ENCODE measurements at places on chromosomes 2 and 18.

- no peak for DNase-seq
Measured at GRCh38 chr18:63681449-63682340, 20.0 kb upstream of the SERPINB3 start.

DNA sequence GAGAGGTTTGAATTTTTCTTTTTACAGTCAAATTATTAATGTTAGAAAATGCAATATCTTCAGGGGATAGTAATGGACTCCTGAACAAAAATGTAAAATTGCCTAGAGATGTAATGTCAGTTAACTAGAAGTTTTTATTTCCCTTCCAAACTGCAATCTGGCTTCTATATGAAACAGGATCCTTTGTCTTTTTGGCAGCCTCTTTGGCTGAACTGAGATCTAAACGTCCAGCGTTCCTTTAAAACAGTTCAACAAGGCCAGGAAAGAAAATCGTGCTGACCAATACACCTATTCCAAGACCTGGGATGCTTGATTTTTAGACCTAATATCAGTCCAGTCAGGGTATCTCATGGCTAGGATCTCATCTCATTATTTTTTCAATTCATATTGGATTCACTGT lies 245.5 kb downstream of the FIGN start:
- no peak for DNase-seq

- DNase-seq: peak; percentile 7
Measured at GRCh38 chr2:160208655-160209515, 8.8 kb upstream of the ITGB6 start.

DNA sequence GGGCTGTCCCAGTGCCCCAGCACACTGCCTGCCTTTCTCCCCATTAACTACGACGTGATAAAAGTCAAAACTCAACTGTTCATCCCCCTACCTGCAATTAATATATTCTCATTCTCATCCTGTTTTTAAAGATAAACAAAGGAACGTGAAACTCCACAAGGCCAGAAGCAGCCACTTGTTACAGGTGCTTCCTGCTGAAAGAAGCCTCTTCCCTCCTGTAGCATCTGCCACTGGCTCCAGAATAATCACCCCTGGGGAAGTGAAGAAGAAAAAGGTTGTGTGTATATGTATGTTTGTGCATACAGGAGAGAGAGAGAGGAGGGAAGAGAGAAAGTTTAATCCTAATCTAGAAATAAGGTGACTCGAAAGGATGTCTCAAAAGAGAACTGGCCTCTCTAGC lies 27.1 kb downstream of the KIAA2012 start:
- no peak for DNase-seq

GRCh38 chr2:24492421-24493279 lies 1.6 kb downstream of the NCOA1 start:
- DNase-seq: peak; percentile 36

- no peak for DNase-seq
Measured at GRCh38 chr2:221962186-221962585, 336.6 kb downstream of the PAX3 start.

DNA sequence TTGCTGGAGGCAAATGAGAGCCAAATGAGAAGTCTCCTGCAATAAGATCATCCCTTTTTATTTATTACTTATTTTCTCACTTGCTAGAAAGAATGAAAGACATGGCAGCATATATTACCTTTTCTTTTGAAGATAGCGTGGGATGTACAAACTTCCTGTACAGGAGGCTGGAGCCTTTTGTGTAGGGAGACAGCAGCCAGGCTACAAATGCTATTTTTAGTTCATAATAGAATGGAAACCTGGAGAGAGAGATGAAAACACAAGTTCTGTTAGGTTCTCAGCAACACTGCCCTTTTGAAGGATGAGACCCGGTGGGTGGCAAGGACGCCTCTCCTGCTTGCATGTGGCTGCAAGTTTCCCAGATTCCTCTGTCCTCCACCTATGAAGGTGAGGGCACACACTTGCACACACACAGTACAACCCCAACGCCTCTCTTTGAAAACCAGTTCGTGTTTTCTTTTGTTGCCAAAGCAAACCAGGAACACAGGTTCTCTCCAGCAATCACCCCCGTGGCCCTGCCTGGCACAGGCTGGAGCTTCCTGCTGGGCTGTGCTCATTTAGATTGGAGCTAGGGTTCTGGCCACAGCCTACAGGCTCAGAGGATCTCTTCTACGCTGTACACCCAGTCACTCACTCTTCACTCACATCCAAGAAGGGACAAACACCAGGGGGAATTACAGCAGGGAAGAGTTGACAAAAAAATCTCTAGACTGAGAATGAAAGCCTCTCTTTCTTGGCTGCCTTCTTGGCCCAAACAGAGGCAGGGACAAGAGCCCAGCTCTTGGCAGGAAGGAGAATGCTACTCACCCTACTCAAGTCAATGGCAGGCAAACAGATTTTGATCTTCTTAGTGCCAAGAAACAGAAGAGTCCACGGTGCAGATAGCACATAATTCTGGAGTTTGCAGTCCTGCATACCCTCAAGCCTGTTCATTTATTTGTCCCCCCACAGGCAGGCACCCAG lies 55.6 kb downstream of the MRPL35 start:
- DNase-seq: peak; percentile 83

- no peak for DNase-seq
Measured at GRCh38 chr18:26642440-26643348, 94.3 kb upstream of the KCTD1 start.

DNA sequence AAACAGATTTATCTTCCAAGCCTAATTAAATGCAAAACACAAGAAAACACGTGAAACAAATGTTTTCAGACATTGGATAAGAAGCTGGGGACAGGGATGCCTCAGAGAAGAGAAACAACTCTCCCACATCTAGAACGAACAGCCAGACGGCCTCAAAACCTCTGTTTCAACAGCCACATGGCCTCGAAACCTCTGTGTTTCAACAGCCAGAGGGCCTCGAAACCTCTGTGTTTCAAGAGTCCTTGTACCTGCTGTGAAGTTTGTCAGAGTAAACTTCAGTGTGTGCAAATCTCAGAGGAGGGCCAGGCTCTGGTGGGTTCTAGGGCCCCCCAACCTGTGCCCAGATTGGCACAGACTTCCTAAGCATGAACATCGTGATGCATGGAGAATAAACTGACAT lies 43.3 kb upstream of the NFATC1 start:
- no peak for DNase-seq

GRCh38 chr2:69774984-69775982 lies 33.3 kb downstream of the ANXA4 start:
- no peak for DNase-seq

DNA sequence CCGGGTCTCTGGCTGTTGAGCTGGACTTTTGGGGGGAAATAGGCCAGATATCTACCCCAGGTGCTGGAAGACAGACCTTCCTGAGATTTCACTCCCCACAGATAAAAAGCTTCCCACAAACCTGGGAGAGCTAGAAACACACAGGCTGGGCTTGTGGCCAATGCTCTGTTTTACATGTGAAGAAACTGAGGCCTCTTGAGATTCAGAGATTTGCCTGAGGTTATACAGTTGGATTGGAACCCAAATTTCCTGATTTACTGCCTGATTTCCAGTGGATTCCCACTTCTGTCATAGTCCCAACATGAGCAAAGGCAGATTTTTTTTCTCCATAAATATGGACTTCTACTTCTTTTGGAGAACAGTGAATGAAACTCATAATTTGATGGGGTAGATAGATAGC lies 360.2 kb downstream of the SETBP1 start:
- no peak for DNase-seq

DNA sequence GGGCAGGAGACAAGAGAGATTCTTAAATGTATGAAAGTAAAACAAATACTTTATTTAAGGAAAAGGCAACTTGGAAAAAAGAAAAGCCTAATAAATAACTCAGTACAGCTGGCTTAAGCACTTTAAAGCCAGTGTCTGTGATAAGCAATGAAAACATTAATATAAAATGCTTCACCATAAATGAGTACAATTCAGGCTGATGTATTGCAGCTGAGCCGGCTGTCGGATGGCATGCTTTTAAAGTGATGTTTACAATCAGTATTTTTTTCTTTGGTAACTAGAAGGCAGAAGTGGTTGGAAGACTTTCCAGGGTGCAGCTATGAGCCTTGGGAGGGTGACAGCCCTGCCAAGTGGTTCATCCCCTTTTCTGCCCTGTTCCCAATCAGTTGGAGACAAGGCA lies 58.7 kb upstream of the CELF4 start:
- DNase-seq: no peak

- DNase-seq: peak; percentile 15
Measured at GRCh38 chr2:145593991-145594614, 1074.2 kb upstream of the ZEB2 start.

DNA sequence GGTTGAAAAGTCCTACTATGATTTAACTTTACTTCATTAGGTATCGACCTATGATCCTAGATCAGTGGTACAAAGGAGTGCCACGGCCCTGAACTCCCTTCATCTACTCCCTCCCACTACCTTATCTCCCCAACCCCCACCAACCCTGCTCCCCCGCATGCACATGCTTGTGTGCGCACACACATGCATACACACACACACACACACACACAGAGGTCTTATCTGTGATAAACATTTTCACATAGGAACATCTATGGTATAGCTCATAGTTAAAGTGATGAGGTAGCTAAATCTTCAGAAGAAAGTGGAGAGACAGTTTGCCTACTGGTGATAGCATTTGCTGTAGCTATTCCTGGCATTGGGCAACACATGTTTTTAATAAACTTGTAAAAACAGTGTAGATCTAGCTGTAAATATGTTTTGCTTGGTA lies 471.3 kb downstream of the ZEB2 start:
- DNase-seq: no peak

DNA sequence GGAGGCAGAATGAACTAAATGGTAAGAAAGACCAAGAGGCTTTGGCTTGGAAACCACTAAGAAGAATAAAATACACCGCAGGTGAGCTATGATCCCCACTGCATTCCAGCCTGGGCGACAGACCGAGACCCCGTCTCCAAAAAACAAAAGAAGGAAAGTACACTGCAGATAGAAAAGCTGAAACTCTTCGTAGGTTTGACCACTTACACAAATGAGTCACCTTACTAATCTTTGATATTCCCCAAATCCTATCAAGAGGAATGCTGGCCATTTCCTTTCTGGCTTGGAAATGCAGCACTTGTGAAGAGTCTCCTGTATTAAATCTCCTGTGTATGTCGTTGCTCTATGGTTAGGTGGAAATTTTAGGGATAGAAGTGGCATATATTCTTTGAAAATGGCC lies 108.8 kb downstream of the MTCL1 start:
- DNase-seq: no peak

GRCh38 chr2:11872247-11872947 lies 126.0 kb downstream of the LPIN1 start:
- peak; percentile 64 for DNase-seq

- DNase-seq: peak; percentile 28
Measured at GRCh38 chr18:45090526-45091140, 409.9 kb downstream of the SETBP1 start.

GRCh38 chr2:186690786-186691185 lies 3.1 kb upstream of the FAM171B start:
- DNase-seq: no peak

- DNase-seq: no peak
Measured at GRCh38 chr18:4207383-4207985, 247.6 kb downstream of the DLGAP1 start.

DNA sequence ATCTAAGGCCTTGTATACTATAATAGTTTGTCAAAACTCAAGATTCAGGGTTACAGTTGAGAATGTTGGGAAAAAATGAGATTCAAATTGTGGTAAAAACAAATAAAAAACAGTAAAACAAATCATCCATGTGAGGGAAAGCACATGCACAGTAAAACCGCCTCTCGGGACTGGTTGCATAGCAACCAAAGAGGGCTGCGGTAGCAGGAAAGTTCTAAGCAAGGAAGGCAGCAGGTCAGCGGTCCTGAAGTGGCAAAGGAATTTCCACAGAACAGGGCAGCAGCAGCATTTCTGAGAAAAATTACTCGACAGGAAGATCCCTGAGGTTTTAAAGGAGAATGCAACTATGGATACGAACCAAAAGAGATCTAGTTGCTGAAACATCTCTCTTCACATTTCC lies 93.7 kb downstream of the DYNAP start:
- DNase-seq: no peak

DNA sequence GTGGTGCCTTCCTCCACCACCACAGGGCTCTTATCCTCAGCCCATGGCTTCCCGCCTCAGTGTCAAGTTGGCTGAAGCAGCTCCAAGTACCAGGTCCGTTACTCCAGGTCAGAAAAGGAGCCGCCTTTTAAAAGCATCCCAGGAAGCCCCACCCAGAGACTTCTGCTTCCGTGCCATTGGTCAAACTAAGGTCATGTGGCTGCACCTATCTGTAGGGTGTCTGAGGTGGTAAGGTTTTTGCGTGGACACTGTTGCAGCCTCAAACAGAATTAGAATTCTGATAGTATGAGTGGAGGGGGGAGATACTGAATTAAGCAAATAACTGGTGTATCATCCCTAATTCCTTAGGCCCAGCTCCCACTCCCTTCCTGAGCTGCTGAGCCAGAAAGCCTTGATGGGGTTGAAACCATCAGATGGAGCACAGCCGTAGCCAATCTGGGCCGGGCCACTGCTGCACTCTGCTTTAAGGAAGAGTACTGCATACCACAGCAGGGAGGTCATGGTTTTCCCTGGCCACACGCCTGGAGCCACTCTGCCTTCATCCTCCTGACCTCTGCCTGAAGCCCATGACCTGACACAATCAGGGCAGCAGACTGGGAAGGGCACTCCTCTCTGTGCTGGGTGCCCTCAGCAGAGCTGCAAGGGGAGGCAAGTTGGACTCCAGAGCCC lies 8.4 kb downstream of the TMEM247 start:
- peak; percentile 71 for DNase-seq

DNA sequence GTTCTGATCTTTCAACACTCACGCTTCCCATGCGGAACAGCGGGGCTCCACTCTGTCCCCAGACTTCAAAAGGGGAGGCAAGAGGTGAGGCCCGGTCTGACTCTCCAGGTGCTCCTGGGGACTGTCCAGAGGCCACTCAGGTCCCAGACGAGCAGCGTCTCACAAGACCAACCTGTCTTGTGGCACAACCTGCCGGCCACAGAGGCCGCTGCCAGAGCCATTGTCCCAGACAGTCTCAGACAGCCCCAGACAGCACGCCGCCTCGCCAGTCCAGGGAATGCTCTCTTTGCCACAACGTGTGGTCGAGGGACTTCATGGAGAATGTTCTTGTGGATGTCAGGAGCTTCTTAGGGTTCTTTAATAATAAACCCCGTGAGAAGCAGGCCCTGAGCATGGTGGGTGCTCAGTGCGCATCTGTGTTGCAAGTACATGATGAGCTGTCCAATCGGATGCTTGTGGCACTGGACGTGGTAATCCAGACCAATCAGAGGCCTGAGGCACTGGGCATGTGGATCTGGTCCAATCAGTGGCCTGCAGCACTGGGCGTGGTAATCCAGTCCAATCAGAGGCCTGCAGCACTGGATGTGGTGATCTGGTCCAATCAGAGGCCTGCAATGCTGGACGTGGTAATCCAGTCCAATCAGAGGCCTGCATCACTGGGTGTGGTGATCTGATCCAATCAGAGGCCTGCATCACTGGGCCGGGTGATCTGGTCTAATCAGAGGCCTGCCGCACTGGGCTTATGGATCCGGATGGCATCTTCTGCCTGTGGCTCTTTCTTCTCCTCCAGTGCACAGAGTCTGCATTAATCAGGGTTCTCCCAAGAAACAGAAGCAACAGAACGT lies 76.4 kb downstream of the TMEM18 start:
- no peak for DNase-seq

GRCh38 chr2:217142649-217143266 lies 282.9 kb upstream of the TNP1 start:
- DNase-seq: no peak

All from stomach (tissue), 19 donors.